8988T (cell line): ENCODE measurements at places on chromosomes 6 and 20.

DNA sequence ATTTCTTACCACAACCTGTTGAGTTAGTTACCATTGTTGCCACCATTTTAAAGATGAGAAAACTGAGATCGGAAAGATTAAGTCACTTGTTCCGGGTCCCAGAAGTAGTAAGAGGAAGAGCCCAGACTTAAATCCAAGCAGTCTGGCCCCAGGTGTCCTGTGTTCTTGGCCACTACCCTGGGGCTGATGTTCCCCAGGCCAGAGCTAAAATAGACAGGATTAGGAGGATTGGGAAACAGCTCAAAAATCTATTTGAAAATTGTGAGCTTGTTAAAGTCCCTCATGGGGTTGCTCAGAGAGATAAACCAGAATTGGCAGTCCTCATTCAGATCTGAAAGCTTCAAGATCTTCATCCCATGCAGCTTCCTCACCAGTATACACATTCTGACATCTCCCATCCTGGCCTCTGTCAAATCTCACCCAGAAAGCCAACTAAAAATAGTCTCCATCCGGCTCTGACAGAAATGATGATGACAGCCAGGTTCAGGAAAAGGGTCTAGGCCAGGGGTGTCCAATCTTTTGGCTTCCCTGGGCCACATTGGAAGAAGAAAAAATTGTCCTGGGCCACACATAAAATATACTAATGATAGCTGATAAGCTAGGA lies 62.0 kb downstream of the GFOD1 start:
- DNase-seq = no peak

- no peak for DNase-seq
These were observed 61.1 kb downstream of the CAP2 start for GRCh38 chr6:17454316-17455005.

DNA sequence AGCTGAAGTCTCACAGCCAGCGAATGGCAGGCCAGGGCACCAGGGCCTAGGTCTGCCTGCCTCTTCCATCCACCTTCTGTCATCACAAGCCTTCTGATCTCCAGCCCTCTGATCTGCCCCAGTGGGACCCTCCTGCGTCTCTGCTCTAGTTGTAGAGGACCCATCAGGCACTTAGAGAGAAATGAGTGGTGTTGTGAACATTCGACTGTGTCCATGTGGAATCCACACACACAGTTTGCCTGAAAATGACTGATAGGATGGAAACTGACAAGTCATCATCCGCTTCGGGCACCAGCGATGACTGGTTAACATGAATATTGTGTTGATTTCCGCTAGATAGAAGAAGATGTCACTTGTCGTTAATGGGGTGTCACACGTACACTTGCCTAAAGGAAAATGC lies 221.0 kb downstream of the PTPRT start:
- DNase-seq = no peak

DNA sequence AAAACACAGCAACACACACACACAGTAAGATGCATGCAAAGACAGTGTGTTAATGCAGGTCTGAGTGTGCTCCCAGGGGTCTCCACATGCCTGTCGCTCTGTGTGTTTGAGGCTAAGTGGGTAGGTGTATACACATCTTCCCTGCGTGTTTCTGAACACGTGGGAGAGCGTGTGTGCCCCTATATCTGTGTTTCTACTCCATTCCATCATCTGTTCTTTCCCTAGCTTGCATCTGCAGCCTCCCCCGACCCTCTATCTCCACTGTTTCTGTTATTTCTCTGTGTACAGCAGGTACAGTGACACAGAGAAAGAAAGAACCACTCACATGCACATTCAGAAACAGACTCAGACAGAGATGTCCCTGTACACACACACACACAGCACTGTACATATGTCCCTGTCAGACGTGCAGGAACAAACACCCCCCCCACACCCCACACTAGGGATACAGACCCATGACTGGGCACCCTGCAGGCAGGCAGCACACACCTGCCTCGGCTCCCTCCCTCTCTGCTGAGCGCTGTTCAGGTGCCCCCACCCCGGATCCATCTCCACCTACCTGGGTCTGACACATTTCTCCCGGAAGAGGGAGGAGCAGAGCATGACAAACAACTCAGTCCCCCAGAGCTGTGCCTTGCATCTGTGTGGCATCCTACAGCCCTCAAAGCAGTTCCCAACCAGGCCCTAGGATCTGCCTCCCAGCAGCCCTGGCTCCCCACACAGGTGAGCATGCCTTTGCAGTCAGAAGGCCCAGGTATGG lies 27.6 kb downstream of the KCNK15 start:
- no peak for DNase-seq

- no peak for DNase-seq
These were observed 155.0 kb downstream of the RNGTT start for GRCh38 chr6:88808381-88808780.

DNA sequence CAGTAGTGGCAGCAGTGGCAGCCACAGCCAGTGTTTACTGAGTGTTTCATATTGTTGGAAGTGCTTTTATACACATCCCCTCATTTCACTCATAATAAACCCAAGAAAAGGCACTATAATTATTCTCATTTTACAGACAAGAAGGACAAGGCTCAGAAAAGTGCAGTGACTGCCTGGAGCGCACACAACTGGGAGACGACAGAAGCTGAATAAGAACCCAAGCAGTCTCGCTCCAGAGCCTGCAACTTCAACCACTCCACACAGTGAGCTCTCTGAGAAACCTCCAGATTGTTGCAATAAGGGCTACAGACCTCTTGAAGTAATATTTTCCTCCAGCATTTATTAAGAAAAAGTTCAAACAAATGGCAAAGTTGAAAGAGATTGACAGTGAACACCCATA lies 76.9 kb downstream of the PLCG1 start:
- no peak for DNase-seq

GRCh38 chr6:148385379-148385778 lies 42.7 kb downstream of the SASH1 start:
- DNase-seq = no peak

- DNase-seq = no peak
These were observed 79.0 kb upstream of the POPDC3 start for GRCh38 chr6:105258816-105259215.

DNA sequence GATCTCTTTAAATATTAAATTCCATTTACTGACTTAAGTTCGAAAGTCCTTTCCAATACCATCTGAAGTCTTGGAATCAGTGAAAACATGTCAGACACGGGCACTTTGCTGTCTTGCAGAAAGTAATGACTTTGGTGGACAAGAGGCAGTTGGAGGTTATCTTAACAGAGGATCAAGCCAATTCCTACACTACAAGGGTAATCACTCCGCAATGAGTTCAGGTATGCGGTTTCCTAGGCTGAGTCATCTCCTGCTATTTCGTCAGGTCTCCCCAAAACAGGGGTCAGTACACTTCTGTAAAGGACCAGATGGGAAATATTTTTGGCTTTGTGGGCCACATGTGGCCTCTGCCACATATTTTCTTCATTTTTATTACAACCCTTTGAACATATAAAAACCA lies 656.6 kb downstream of the KIF16B start:
- DNase-seq = no peak

GRCh38 chr6:138330763-138331162 lies 46.9 kb upstream of the SMIM28 start:
- no peak for DNase-seq

GRCh38 chr20:52983726-52984450 lies 11.7 kb downstream of the TSHZ2 start:
- DNase-seq = no peak
